ENCODE measurements at places on chromosomes 5 and 9.

- no peak for DNase-seq
These were observed 104.7 kb downstream of the ISL1 start for GRCh38 chr5:51487952-51488351.

DNA sequence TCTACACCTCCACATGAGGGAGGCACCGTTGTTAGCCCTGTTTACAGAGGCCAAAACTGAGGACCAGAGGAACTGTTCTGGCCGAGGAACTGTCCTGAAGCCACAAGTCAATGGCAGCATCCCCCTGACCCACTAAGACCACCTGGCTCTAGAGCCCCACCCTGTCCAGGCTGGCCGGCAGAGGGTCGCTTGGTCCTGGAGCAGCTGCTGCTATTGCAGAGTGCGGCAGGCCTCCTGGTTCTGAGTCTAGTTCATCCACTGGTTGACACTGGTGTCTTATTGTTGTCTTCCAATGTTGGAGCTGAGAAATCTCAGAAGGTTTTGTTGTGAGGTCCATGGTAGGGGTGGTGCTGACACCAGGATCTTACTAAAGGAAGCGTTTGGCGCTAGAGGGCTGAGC lies 26.6 kb upstream of the ANGPTL2 start:
- DNase-seq = no peak

DNA sequence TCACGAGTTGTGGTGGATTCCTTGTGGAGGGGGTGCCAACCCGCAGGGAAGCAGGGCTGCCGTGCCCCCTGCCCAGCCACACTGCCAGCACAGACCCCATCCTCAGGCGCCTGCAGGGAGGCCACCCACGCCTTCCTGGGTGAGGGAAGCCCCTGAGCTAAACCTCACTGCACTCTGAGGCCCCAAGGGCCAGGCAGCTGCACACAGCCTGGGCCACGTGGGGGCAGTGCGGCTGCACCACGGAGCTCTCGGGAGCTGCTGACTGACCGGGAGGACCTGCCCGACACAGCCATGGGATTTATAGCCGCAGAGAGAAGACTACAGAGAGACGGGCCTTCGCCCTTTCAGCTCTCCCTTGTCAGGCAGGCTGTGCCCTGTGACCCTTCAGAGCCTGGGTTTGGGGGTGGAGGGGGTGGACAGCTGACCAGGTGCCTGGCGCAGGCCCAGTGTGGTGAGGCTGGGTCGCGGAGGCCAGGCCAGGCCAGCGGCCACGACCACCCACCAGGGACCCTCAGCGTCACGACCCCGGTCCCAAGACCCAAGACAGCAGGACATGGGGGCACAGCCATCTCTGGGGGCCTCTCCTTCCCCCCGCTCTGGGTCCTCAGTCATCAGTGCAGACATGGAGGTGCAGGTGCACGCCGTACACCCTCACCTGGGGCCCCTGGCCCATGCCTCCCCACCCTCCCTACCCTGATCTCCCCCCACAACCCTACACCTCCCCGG lies 4.3 kb upstream of the AHRR start:
- peak; percentile 80 for DNase-seq

DNA sequence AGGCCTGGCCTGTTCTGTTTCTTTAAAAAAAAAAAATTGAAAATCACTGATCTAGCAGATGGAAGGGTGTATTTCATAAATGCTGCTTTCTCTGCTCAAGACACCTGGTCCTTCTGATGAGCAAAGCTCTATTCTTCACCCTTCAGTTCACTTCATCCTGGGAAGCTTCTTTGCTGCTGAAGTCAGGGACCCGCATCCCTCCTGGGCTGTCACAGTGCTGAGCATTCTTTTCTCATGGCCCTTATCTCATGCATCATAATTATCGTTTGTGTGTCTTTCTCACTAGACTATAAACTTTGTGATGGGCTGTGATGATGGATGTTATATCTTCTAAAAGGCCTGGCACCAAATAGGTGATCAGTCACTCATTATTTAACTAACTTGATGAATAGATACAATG lies 461.0 kb downstream of the GADD45G start:
- no peak for DNase-seq

DNA sequence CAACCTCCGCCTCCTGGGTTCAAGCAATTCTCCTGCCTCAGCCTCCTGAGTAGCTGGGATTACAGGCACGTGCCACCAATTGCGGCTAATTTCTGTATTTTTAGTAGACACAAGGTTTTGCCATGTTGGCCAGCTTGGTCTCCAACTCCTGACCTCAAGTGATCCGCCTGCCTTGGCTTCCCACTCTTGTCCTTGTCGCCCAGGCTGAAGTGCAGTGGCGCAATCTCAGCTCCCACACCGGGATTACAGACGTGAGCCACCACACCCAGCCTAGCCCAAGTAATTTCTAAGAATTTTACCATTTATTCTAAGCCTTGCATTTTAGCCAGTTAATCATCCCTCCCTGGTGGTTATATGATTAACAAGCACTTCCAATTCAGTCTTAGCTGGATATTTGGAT lies 11.0 kb downstream of the NAIP start:
- DNase-seq = no peak

DNA sequence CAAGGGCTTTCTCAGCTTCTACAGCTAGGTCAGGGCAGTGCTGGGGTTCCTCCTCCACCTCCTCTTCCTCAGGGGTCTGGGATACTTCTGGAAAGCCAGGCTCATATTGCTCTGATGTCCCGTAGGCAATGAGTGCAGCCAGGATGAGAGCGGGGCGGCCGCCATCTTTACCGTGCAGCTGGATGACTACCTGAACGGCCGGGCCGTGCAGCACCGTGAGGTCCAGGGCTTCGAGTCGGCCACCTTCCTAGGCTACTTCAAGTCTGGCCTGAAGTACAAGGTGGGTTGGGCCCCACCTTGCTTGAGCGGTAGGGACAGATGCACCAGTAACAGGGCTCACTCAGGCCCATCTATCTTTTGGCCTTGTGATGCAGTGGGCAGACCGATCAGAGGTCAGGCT lies 34.8 kb downstream of the GSN start:
- DNase-seq = no peak

DNA sequence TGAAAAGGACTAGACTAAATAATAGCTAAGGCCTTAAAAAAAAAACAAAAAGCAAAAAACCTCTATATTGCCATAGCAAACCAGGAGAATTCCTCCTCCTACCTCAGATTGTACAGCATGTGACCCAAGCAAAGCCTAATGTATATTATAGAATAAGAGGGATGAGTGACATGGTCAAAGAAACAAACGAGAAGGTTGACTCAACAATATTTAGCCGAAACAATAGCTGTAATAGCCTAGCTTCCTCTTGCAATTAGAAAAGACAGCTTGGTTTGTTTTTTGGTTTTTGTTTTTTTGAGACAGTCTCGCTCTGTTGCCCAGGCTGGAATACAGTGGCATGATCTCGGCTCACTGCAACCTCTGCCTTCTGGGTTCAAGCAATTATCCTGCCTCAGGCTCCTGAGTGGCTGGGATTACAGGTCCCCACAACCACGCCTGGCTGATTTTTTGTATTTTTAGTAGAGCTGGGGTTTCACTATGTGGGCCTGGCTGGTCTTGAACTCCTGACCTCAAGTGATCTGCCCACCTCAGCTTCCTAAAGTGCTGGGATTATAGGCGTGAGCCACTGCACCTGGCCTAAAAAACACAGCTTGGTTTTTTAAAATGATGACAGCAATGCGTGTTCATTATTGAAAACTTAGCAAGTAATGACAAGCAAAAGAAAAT lies 5.6 kb downstream of the NLN start:
- DNase-seq = no peak

GRCh38 chr5:74251141-74252035 lies 389.1 kb downstream of the ENC1 start:
- DNase-seq = no peak
